Amygdala (tissue), 56 donors: ENCODE measurements at places on chromosomes 5 and 9.

DNA sequence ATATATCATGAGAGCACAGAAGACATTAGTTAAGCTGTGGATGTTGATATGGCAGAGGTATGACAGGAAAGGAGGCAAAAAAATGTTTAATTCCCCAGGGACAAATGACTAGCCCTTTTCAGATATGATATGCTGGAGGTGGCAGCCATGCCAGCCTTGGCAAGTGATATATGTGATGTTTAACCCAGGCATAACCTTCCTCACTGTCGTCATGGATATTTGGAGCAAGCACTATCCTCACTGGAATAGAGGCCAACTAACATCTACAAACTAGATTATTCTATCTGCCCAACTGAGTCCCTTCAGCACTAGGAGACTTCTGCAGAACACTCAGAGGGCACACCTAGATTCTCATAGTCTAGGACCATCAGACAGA, 27.3 kb upstream of the SLC46A2 start:
- no peak for DNase-seq

GRCh38 chr5:146656703-146657102, 140.7 kb upstream of the GPR151 start:
- no peak for DNase-seq

- DNase-seq = no peak
These were observed 17.3 kb downstream of the CSF1R start for GRCh38 chr5:150068961-150069645.

DNA sequence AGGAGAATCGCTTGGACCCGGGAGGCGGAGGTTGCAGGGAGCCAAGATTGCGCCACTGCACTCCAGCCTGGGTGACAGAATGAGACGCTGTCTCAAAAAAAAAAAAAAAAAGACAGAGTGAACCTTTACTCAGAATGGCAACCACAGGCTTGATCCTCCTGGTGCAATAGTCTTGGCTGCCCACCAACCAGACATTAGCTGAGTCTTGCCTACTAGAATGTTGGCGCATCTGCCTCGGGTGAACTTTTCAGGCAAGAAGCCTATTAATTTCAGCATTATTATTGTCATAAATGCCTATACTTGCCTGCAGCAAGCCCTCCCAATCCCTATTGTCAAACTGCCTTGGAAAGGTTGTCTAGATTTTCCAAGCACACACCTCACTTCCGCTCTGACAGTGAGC, 4.2 kb downstream of the SERINC5 start:
- DNase-seq = no peak

DNA sequence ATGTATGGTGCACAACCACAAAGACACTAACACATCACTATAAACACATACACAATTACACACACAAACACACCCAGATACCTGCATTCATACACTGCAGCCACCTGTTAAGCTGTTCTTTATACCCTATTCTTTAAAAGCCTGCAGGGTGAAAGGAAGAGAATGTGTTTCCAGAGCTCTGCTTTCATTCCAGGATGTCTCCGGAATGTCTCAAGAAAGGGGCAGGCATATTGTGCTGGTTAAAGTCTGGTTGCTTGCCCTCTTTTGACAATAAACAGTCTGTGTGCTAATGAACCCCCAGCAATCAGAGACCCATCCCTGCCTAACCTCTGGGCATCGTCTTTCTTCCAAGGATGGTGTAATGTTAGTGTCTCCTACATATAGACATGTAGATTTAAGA, 181.6 kb downstream of the EPB41L4A start:
- DNase-seq = no peak

DNA sequence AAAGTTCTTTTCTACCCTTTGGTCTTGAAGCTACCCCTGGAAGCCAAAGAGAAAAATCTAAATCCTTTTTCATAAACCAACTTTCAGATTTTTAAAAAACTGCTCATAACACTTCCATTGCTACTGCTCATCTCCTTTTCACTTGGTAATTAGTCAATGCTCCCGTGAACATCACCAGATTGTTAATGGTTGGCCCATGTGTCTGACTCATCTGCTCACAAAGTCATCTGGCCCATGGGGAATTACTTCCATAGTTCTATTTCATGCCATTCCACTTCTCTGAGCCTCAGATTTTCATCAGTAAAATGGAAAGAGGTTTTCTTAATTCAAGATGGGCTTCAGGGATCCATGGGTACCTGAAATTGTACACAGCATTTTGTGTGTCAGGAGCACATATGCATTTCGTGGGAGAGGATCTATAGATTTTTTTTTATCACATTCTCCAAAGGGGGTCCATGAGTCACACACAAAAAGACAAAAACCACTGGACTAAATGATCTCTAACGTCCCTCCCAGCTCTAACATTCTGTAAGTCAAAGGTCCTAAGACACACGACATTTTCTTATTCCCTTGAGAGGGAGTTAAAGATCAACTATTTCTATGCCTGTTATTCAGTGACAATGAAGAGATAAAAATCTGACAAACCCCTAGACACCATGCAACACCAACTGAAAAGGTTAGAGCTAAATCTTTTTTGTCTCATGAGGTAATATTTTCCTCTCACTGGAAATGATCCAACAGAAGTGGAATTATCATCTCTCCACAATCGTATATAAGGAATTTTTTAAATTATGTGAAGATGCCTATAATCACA, 75.4 kb downstream of the TEX10 start:
- DNase-seq = no peak

DNA sequence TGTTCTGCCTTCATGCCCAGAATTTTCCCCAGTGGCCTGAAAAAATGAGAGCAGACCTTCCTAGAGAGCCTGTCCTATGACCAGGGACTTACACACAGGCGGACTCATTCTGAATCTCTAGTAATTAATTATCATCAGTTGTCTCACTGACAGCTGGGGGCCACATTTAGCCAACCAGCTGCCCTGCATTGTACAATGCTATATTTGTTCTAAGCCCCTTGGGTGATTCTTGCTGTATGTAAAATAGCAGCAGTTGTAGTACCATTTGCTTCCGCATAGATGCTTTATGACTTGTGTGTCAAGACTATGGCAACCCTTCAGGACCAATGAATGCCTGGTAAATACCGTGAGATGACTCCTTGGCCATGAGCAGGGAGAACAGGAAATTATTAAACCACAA, 415.4 kb upstream of the SEMA6A start:
- no peak for DNase-seq

GRCh38 chr9:135704483-135704882, 2.5 kb downstream of the KCNT1 start:
- DNase-seq = no peak

DNA sequence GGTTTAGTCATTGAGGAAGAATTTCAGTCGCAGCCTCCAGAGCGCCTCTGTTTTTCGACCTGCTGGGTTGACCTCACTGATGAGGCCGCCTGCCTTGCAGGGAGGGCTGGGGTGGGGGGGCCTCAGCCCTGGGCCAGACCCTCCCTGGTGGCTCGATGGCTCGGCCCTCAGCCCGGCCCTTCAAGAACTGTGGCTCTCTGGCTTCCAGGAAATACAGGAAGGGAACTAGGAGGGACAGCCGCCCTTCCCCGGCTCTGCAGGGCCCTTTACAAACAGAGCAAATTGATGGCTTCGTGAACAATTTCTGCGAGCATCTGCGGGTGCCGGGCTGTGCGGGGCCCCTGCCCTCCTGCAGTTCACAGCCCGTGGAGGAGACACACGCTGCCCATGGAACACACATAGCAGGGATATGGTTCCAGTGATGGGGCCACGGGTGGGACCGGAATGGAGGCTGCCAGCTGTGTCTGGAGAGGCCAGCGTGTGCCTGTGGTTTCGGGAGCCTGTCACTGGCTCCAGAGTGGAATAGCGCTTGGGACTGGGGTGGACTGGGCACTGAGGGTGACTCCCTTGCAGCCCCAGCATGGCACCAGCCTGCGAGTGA, 39.6 kb downstream of the COL5A1 start:
- DNase-seq = no peak

DNA sequence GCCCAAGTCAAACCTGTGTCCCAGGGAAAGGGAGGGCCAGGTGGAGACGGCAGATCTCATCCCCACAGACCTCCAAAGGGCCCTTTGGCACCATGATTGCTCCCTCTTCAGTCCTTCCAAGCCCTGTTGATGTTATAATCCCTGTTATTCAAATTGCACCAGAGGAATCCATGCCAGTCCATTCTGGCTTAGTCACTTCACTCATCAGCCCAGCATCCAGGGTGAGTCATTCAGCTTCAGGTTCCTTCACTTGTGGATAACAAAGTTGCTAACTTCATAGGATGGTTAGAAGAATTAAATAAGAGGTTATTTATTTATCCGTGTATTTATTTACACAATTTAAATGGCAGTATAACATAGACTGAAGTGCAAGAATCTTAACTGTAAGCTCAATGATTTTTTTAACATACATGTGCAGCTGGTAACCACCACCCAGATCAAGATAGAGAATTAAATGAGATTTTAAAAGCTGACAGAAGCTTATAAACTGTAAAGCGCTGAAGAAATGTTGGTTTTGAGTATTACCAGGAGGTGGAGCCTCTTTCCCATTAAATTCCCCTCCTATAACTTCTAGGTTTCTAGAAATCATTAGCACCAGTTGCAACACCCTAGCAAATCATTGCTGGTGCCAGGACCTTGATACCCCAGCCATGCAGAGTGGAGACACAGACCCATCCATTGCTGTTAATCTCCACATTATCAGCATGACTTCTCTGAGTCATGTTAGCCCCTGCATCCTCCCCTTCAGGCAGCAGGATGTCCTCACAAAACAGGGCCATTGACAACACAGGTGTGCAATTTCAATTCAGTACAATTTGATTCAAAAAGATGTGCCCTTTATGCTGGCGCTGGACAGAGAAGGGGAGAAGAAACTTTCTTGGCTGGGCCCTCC, 77.4 kb downstream of the SEC61B start:
- DNase-seq = no peak

- DNase-seq = no peak
These were observed 508.2 kb downstream of the CDK5RAP2 start for GRCh38 chr9:120071760-120072159.

DNA sequence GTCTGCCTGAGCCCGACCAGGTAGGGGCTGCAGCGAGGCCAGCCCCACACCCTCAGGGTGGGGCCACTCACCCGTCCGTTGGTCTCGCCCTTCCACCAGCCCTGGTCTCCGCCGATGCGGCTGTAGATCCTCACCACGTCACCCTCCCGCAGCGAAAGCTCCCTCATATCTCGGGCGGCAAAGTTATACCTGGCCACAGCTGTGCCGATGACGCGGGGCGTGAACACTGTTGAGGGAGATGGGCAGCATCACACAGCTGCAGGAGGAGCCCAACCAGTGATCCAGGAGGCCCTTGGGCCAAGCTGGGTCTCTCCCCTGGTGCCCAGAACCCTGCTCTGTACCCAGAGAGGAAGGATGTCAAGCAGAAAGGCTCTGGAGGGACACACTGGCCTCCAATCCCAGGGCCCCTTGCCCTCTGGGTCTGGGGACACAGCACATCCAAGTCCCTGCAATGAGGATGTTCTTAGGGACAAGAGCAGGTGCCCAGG, 30.3 kb upstream of the SARDH start:
- DNase-seq = no peak

- no peak for DNase-seq
These were observed 8.1 kb downstream of the SETD9 start for GRCh38 chr5:56917534-56917933.

DNA sequence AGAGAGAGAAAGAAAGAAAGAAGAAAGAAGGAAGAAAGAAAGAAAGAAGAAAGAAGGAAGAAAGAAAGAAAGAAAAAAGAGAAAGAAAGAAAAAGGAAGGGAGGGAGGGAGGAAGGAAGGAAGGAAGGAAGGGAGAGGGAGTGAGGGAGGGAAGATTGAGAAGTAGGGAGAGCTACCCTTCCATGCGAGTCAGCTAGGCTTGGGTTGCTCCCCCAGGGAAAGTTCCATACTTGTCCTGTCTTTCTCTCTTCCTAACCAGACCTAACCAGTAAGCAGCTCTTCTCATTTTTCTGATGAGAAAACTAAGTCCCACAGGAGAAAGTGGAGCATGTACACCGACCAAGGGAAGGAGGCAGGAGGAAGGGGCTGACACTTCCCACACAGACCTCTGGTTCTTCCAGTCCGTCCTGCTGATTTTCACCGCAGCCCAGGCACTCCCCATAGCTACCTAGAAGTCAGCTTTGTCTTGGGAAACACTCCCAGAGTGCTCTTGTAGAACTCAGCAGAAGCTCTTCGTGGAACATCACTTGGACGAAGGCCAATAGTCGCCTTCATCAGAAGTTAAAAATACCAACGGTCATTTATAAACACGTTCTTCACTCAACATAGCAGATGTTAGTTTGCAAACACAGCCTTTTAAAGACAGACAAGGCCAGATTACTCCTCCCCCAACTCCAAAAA, 29.0 kb upstream of the ENTREP1 start:
- no peak for DNase-seq

GRCh38 chr5:62575489-62575888, 3.1 kb upstream of the LRRC70 start:
- no peak for DNase-seq

DNA sequence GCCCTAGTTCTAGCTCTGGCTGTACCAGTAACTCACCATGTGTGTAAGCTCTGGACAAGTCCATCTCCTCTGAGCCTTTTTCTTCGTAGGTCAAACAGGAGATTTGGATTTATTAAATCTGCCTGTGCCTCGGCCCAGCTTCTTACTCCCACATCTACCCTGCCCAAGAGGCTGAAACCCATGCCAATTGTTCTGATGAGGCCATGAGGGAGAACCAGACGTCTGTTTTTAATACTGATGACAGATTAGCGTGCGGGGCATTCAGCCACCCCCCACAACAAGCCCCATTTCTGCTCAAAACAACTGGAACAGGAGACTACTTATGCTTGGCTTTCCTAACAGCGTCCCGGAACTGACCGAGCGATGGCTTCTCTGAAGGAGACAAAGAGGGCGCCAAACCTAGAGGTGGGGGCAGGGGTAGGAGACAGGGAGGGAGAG, 81.2 kb upstream of the TRIM32 start:
- no peak for DNase-seq

GRCh38 chr5:179729727-179730126, 2.9 kb upstream of the MAML1 start:
- DNase-seq = no peak

GRCh38 chr5:40490464-40491111, 189.1 kb upstream of the PTGER4 start:
- no peak for DNase-seq

DNA sequence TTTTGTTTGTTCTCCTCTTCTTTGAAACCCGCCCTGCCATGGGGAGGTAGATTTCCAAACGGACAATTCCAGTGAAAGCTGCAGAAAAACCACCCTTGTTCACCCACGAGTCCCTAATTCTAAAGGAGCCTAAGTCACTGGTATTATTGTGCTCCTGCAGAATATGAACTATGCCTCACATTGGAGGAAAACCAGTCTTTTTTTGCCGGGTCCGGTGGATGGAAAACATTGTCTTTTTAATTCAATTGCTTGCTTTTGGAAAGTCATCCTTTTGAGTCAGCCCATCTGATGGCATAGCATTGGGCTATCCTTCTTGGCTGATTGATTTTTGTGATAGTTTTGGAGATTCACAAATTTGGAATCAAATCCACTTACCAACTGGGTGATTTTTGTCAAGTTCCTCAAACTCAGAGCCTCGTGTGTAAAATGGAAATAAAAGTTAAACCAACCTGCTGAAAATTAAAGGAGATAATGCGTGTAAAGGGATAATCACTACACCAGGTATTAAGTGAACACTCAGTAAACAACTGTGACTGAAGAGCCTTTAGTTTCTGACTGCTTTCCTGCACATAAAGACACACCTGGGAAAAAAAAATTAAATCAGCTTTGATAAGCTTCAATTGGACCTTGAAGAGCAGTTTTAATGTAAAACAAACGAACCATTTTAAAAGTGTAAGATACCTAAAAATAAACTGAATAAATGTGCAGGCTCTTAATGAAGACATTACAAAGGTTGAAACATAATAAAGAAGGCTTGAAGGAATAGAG, 780 bp upstream of the CCNJL start:
- DNase-seq = no peak
